ENCODE measurements at places on chromosomes 6 and 20. TPM values are rescaled to one million over a fixed set of nuclear protein-coding genes. Genes with fewer than 3 reads are reported as not detected.
A peak's percentile ranks its signal among the peaks of the same experiment; 100 is the strongest.

GRCh38 chr20:37808233-37809070 is 94.5 kb upstream of the VSTM2L start:
- no peak for DNase-seq

- DNase-seq = no peak
Measured at GRCh38 chr20:24163506-24163905, 174.9 kb upstream of the GGTLC1 start.

DNA sequence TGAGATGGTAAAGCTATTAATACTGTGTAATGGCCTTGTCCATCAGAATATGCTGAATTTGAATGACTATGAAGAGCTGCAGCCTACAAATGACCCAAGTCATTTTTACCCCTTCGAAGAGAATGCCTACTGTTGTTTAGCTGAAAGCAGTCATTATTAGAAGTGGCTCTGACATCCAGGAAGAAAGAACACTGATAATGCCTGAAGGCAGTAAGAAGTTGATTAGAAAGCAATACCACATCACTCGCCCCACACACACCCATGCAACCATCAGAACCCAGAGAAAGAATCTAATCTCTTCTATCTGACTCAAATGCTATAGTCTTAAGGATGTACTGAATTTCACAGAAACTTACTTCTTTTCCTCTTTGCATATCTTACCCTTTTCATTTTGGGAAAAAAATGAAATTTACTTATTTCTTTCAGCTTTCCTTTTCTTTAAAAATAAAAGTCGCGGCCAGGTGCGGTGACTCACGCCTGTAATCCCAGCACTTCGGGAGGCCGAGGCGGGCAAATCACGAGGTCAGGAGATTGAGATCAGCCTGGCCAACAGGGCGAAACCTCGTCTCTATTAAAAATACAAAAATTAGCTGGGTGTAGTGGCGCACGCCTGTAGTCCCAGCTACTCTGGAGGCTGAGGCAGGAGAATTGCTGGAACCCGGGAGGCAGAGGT is 61.0 kb downstream of the ARHGAP18 start:
- no peak for DNase-seq

ULBP1 gene
- total RNA-seq = 2.9 TPM

- peak; percentile 58 for DNase-seq
Measured at GRCh38 chr6:32664827-32665362, 1.6 kb downstream of the HLA-DQB1 start.

Measured in activated naive CD8-positive, alpha-beta T cell treated with anti-CD3 and anti-CD28 coated beads for 36 hours (primary cell).